Glomerular endothelial cell (primary cell): ENCODE measurements at places on chromosomes 5 and 9.

DNA sequence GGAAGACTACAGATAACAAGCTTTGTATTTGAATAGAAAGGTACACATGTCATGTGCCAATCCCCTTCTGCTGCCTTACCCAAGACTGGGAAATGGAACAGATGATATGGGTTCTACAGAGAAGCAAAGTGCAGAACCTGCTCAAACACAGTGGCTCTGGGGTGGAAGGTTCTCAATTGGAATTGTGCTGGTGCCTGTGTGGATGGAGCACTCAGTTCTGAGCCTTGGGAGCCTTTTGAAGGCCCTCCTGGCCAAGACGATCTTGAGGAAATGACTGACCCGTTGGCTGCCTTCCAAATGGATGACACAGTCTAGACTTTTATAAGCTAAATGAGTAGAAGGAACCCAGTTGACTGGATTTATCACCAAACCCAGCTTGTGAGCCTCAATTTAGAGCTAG, 4.2 kb upstream of the PRSS3 start:
- no peak for DNase-seq

GRCh38 chr5:71705421-71705820, 13.7 kb upstream of the CARTPT start:
- no peak for DNase-seq

- DNase-seq, result no peak
Observed at GRCh38 chr9:97766092-97766491, 69.0 kb upstream of the XPA start.

GRCh38 chr5:175842951-175843793, 28.2 kb upstream of the CPLX2 start:
- DNase-seq, result no peak

DNA sequence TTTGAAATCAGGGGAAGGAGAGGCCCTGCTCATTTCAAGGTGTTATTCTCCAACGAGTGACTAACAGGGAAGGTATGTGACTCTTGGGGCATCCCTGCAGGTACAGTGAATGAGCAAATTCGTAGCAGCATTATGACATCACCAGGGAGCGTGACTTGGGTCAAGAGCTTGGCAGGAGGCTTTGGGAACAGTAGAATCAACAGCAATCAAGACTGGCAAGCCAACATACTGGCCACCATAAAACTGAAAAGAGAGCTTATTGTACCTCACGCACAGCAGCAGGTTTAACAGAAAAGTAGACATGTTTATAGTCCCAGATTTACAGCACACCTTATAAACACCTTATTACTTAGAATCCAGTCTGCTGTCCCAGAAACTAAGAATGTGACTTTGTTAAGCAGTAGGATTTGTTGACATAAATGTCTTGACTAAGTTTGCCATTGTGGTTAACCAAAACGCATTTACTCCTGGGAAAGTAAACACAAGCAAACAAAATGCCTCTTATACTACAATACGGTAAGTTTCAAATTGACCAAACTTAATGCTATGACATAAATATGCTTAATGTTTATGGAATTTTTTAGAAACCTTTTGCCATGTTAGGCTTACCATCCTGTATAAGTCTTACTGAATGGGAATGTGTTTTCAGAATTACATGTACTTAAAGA, 297.8 kb downstream of the NPR3 start:
- no peak for DNase-seq

- no peak for DNase-seq
Observed at GRCh38 chr9:14395317-14396082, 81.6 kb upstream of the NFIB start.

- no peak for DNase-seq
Observed at GRCh38 chr5:43773478-43773844, 170.5 kb downstream of the NNT start.

DNA sequence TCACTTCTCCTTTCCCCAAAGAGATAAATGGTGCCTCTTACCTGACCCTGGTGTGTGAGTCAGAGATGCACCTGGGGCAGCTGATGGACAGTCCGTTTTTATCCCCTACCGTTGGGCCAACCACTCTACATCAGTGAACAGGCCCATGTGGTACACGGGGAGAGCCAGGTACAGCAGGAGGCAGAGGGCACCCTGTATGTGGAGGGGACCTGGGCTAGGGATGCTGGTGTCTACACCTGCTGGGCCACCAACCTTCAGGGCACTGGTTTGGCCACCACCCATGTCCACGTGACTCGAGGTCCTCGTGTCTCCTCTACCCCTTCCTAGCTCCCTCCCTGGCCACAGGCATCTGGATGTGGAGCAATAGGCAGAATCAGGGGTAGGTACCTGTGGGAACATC, 22.7 kb upstream of the ANXA6 start:
- DNase-seq, result no peak

- no peak for DNase-seq
Observed at GRCh38 chr5:82154776-82155175, 123.4 kb downstream of the RPS23 start.
